ENCODE measurements at places on chromosomes 16 and 17.

DNA sequence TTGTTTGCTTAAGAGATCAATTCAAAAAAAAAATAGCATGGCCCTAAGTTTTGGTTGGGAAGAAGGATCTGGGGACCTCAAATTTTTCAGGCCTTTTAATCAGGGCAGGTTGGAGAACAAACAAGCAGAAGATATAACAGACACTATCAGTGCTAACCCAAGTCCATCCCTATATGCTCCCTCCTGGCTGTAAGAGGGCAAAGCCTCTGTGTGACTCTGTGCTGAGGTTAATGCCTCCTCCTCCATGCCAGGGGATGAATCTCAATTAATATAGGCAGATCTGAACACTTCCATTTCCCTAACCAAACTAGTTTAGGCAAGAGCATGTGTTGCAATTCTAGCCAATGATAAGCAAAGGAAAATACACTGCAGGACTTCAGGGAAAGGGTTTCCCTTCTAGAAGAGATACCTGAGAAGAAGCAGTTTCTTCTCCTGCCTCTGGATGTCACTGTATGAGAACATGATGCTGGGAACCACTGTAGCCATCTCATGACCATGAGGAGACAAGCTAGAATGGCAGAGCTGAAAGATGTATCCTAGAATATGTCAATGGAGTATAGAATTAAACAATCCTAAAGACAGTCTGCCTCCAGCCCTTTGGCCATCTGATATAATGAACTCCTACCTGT lies 76.0 kb downstream of the CHD9NB start:
- DNase-seq: no peak

DNA sequence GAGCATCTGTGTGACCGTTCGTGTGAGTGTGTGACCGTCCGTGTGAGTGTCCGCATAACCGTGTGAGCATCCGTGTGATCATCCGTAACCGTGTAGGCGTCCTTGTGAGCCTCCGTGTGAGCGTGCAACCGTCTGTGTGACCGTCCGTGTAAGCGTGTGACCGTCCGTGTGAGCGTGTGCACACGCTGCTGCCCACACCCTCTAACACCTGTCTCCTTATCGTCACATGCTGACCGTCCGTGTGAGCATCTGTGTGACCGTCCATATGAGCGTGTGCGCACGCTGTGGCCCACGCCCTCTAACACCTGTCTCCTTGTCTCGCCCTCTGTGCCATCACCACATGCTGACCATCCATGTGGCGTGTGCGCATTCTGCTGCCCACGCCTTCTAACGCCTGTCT lies 31.1 kb downstream of the NME3 start:
- DNase-seq: no peak

DNA sequence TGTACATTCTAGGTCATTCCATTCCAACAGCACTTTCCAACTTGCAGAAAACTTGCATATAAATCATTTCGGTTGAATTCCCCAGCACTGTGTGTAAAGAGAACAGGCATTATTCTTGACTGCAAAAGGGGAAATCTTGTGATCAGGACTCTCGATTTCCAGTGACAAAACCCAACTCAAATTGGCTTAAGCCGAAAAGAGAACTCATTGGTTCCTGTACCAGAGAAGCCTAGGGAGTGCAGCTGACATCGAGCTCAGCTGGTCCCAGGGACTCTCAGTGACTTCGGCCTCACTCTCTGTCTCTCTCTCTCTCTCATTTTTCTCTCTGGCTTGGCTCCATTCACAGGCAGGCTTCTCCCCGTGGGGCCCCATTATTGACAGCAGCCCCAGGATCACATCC lies 30.7 kb downstream of the CD300LF start:
- no peak for DNase-seq

- DNase-seq: no peak
Observed at GRCh38 chr17:5019475-5019956, 15.7 kb downstream of the SLC52A1 start.

DNA sequence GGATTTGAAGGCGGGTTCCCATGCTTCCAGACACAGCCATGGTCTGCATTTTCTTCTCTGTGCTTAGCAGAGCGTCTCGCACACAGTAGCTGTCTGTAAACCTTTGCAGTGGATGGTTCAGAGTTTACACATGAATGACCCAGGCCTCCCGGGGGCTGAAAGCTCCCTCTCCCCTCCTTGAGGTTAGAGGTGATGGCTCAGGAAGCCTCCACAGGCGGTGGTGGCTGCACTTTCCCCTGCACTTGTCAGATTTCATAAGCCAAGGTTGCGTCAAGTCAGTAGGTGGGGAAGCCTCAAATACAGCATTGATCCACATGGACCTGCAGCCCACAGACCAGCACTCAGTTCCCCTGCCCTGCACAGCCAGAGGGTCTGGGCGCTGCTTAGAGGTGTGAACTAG lies 211.9 kb downstream of the KATNIP start:
- no peak for DNase-seq

GRCh38 chr16:13923703-13924298 lies 3.8 kb downstream of the ERCC4 start:
- DNase-seq: no peak

- DNase-seq: no peak
Observed at GRCh38 chr17:51371732-51372151, 111.4 kb downstream of the UTP18 start.

DNA sequence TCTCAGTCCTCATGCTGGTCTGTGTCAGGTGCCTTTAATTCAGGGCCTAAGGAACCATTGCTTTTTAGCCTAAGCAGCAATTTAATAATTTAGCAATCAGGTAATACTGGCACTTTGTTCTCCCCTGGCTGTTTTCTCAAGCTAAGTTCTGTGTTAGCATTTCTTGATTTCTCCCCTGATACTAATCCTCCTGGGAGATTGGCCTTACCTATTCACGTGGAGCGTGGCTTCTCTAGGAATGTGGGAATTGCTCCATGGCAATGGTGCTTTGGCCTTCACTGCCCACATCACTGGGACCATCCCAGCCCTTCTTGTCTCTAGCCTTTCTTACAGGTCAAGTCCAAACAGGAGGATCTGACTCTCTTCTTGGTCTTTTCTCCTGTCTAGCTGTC lies 55.7 kb downstream of the ZNRF1 start:
- DNase-seq: no peak

GRCh38 chr17:38674014-38674748 lies 576 bp downstream of the EPOP start:
- DNase-seq: no peak

Data from esophagus squamous epithelium (tissue), 5 donors.